Immature natural killer cell (primary cell): ENCODE measurements at places on chromosomes 2 and 18.

GRCh38 chr2:230658577-230658876, 54.1 kb upstream of the CAB39 start:
- no peak for DNase-seq

- DNase-seq = no peak
Measured at GRCh38 chr2:239014458-239015217, 166.8 kb downstream of the TWIST2 start.

DNA sequence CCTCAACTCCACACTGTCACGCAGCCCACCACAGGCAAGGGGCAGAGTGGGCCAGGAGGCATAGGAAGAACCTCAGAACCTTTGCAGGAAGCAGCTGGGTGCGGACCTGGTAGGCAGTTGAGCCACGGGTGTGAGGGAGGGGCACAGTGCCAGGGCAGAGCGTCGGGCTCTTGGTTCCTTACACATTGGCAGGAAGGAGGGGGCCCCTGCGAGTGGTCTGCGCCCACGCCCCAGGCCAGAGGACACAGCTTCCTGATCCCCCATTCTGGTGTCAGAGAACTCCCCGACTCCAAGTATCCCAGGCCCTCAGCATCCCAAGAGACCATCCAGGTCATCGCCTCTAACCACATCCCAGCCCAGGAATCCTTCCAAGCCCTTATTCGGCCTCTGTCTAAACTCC, 61.5 kb downstream of the TNS1 start:
- no peak for DNase-seq

GRCh38 chr2:207035875-207036274, 96.6 kb downstream of the CPO start:
- DNase-seq = no peak

- no peak for DNase-seq
Measured at GRCh38 chr2:102062802-102063201, 71.0 kb downstream of the IL1R2 start.

- peak; percentile 22 for DNase-seq
Measured at GRCh38 chr2:237774811-237775553, 23.6 kb upstream of the RBM44 start.

GRCh38 chr2:74658516-74658915, 4.5 kb downstream of the SEMA4F start:
- no peak for DNase-seq

- no peak for DNase-seq
Measured at GRCh38 chr2:165618806-165619205, 149.3 kb downstream of the CSRNP3 start.

GRCh38 chr2:178320011-178320585, 125.8 kb downstream of the OSBPL6 start:
- no peak for DNase-seq

- DNase-seq = no peak
Measured at GRCh38 chr2:30110773-30111172, 36.0 kb upstream of the YPEL5 start.
